ENCODE measurements at places on chromosomes 7 and 10.

DNA sequence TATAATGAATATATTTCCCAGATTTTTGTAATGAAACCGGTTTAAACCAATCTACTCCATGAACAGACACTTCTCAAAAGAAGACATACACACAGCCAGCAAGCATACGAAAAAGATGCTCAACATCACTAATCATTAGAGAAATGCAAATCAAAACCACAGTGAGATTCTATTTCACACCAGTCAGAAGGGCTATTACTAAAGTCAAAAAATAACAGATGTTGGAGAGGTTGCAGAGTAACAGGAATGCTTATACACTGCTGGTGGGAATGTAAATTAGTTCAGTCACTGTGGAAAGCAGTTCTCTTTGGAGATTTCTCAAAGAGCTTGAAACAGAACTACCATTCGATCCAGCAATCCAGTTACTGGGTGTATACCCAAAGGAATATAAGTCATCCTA is 240.7 kb downstream of the TSPAN12 start:
- DNase-seq, result no peak

DNA sequence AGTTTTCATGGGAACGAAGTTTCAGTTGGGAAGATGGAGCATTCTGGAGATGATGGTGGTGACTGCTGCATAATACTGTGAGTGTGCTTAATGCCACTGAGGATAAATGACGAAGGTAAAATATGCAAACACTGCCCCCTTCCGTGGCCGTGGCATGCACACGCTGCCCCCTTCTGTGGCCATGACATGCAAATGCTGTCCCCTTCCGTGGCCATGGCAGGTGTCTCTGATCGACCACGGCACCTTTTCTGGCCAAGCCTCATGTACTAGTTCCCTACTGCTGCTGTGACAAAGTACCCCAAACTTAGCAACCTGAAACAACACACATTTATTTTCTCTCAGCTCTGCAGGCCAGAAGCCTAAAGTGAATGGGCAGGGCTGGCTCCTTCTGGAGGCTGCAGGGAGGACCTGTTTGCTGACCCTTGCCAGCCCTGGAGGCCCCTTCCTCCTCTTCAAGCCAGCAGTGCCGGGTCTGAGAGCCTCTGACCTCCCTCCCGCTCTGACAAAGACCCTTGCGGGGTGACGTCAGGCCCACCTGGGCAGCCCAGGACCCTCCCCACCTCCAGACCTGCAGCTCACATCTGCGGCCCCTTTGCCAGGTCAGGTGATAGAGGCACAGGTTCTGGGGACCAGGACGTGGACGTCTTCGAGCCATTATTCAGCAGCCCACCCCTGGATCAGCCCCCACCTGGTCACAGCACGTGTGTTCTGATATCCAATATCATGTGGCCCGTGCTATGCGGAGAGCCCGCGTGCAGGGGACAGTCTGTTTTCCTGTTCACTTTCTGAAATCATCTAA is 82.0 kb downstream of the MICALL2 start:
- DNase-seq, result no peak

- no peak for DNase-seq
Observed at GRCh38 chr10:22180724-22181123, 37.1 kb downstream of the EBLN1 start.

DNA sequence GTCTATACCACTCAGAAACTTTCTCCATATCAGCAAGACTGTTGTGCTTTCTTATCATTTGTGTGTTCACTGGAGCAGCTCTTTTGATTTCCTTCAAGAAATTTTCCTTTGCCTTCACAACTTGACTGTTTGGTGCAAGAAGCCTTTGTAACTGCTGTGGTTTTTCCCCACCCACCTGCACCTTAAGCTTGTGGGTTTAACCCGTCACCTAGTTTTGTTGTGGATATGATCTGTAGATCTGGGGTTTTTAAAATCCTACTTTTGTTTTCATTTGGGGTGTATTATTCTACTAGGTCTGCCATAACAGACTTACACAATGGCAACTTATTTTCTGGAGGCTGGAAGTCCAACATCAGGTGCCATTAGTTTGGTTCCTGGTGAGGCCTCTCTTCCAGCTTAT is 30.5 kb upstream of the CHST3 start:
- no peak for DNase-seq

DNA sequence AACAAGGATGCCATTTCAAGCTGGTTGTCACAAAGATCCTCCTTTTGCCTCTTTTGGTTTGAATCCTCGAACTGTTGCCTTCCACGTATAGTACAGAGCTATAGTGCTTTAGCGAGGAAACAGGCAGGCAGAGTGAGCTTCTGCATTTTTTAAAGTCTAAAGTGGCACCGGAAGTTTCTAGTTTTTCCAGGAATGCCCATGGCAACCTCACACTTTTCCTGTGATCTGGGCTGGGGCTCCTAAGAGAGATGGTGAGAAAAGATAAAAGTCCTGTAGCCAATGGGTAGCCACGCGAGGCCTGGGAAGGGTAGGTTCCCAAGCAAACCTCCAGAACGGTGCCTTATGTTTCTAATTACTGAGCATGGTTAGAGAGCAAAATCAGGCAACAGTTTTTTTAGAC is 76.7 kb downstream of the CALD1 start:
- DNase-seq, result no peak

Measured in NCI-H1048 (cell line).